Activated T-cell treated with anti-CD3 and anti-CD28 coated beads, Interleukin-2, amount 50 U/mL, for 4 hours (primary cell): ENCODE measurements at places on chromosomes 12 and 14. TPM values are rescaled to one million over a fixed set of nuclear protein-coding genes. Genes with fewer than 3 reads are reported as not detected.

The PTGER2 gene
- total RNA-seq, result 21.5 TPM

The SDR9C7 gene
- total RNA-seq, result not detected

The BAZ1A gene
- total RNA-seq, result 70.8 TPM

The PMEL gene
- 0.13 TPM for total RNA-seq

The RIC8B gene
- 8.1 TPM for total RNA-seq

The A2M gene
- 3.2 TPM for total RNA-seq

The GLIPR1L2 gene
- not detected for total RNA-seq

The NGB gene
- total RNA-seq, result not detected

The POU6F1 gene
- total RNA-seq, result 8.5 TPM

The PLEKHH1 gene
- 1.1 TPM for total RNA-seq

The SOS2 gene
- 8.3 TPM for total RNA-seq

The KRT74 gene
- total RNA-seq, result not detected

The OTUB2 gene
- 0.50 TPM for total RNA-seq

The ABCD2 gene
- 0.69 TPM for total RNA-seq
